CD4-positive, alpha-beta T cell treated with Interleukin-12 subunit alpha and Interleukin-12 subunit beta, for 1 hour (primary cell): ENCODE measurements at places on chromosomes 2 and 18.

GRCh38 chr2:201678401-201678800 is 20.0 kb downstream of the MPP4 start:
- DNase-seq, result no peak

DNA sequence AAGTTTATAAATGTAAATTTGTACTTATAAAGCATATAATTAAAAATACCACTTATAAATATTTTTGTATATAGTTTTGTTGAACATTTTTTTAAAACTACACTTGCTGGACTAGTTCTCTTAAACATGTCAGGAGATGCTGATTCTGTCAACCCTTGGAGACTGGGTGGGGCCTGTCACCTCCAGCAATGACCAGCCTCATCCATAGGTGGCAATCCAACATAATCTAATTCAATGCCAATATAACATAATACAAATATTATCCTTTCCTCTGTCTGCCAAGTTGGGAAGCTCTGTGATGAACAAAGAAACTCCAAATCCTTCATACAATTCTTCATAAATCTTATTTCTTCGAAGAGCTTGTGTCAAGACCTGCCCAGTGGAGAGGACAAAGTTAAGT is 140.4 kb downstream of the RBMS1 start:
- peak; percentile 44 for DNase-seq

DNA sequence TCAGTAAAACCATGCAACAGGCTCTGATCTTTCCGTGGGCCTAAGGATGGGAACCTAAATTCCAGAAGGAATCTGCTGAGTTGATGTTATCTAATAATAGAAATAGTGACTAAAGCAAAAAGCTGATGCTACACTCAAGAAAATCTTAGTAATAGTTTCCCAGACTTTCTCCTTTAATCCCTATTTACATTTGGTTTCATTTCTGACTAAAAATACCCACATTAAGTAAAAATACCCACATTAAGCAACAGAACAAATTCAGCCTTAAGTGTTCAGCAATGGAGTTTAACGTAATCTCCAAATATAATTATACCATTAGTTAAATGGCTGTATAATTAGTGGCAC is 50.3 kb downstream of the CCBE1 start:
- no peak for DNase-seq

DNA sequence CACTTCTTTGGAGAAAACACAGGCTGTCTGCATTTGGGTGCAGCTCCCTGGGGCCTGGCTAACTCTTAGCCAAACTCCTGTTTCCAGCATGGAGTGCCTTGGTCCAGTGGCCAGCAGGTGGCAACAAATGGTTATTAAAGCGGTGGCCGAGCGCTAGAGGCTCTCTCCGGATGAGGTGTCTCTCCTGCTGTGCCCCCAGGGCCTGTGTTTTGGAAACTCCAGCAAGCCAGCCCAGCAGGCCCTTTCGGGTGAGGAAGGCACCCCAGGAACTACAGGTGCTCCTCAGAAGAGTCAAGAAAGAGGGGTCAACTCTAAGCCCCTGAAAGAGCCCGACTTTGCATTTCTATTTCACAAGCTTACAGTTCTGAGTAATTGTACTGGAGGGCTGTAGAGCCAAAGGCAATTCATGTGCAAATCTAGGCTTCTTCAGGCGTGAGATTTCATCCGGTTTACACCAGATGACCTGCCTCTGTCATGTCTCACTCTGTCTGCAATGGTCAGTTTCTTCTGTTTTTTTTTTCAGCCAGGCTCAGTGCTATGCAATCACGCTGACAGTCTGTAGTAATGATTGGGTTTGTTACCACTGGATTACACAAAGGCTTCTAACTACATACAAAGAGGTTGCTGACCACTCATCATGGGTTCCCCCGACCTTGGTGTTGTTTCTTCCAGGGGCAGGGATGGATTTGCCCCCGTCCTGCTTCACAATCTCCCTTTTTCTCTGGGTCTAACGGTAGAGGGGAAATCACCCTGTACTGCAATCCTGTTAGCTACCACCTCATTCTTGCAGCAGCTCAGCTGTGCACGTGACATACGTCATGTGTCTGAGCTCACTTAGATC is 7.6 kb upstream of the CHRNA1 start:
- no peak for DNase-seq

DNA sequence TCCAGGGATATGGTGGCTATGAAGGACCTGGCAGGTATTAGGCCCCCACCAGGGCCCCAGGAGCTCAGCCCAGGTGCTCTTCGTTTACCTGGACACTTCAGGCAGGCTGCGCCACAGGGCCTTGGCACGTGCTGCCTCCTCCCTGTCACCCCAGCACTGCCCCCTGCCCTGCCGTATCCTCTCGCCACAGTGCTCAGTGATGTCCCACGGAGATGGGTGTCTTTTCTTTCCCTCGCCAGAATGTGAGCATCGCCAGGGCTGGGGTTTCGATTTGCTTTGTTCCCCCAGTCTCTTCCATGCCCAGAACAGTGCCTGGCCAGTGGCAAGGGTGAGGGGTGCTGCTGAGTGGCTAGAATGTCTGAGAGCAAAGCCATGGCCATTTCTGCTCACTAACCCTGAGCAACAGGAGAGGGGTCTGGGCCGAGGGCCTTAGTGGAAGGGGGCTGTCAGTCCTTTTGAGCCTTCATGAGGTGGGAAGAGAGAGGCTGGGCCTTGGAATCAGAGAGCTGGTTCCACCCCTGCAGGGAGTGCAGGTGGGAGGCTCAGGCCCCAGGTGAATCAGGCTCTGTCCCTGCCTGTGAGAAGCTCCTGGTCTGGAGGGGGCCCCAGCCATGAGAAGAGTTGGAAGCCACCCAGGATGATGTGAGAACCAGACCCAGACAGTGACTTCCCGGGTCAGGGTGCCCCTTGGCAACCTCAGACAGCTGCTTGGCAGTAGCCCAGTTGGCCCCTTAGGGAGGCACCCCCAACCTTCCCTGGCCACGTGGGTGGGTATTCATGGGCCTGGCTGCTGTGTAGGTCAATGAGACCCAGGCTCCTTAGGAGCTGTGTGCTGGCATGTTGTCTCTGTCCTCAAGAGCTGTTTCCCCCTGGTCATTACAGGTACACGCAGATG is 129.9 kb upstream of the HS6ST1 start:
- DNase-seq, result no peak

GRCh38 chr18:59980188-59980637 is 80.4 kb downstream of the PMAIP1 start:
- no peak for DNase-seq

DNA sequence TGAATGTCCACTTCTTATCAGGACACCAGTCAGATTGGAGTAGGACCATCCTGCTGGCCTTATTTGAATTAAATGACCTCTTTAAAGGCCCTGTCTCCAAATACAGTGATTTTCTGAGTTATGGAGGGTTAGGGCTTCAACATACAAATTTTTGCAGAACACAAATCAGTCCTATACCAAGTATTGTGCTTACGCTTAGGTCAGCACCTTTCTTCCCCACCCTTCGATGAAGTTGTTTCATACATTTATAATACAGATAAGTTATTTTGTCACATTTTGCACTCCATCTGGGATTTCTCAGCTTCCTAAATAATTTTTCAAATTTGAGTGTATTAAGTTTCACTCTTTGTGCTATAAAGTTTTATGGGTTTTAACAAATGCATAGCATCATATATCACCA is 190.5 kb upstream of the EPAS1 start:
- DNase-seq, result no peak

- no peak for DNase-seq
These were observed 1905.3 kb upstream of the PIK3C3 start for GRCh38 chr18:40049716-40050115.

DNA sequence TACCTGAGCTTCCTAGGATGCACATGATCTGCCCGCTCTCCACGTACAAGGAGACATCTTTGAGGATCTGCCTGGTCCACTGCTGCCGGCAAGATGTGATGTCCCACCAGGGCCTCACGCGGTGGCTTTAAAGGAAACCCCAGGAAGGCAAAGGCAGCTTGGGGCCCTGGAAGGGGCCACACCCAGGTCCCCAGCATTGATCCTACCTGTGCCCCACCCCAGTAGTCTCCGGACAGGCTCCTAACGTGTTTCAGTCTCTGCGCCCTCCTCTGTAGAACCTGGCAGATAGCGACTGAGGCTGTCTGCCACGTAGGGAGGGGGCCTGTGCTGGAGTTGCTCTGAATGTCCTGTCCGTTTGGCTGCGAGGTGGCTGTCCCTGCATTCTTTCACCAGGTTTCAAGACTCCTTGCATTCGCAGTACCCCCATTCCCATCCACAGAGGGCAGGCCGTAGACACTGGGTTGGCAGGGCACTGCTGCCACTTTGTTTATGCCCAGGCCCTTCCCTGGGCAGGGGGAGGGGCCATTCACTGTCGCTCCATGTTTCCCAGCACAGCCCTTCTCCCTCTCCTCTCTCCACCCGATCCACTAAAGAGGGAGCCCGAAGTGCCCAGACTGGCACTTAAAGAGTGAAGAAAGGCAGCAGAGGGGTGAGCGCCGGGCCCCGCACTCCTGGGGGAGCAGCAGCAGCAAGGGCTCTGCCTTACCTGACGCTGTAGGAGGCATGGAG is 644 bp downstream of the ABCG5 start:
- no peak for DNase-seq

GRCh38 chr2:69191634-69192033 is 178.7 kb downstream of the ANTXR1 start:
- DNase-seq, result no peak
